ENCODE measurements at places on chromosomes 1 and 21.

- DNase-seq: no peak
Measured at GRCh38 chr21:23968722-23969647, 1638.3 kb downstream of the MRPL39 start.

DNA sequence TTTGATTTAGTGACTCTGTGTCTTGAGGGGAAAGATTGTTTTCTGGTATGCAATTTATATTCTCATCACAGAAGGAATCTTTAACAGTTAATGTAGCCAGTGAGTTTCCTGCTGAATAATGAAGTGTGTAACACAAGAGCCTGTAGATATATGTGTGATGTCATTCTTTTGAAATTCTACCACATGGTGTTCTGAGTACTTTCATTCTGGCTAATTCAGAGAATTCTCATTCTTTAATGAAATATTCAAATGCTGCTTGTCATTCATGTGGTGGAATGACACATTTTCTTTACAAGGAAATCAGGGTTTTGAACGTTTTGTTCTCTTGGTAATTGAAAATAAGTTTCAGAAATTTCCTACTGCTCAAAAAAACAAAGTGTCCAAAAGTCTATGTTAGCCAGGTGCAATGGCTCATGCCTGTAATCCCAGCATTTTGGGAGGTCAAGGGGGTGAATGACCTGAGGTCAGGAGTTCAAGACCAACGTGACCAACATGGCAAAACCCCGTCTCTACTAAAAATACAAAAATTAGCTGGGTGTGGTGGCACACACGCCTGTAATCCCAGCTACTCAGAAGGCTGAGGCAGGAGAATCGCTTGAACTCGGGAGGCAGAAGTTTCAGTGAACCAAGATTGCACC, 79.6 kb downstream of the MAP3K21 start:
- no peak for DNase-seq

DNA sequence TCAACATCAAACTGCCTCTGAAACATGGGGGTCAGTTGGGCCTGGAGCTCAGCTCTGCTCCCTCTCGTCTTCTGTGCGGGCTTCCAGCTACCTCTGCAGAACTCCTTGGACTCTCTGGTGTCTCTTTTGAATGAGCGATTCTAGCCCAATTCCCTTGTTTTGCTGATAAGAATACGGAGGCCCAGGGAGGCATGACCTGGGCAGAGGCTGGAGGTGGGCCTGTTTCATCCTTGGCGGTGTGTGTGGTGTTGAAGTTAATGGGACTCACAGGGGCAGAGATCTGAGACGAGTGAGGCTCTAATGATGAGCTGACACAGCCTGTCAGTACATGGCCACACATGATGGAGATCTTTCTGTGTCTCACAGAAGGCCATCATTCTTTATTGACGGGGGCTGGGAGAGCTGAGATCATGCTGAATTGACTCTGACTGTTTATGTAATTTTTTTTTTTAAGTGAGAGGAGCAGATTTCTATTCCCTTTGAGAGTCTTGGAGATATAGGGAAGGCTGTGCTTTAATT, 134.5 kb downstream of the URB2 start:
- DNase-seq: no peak

DNA sequence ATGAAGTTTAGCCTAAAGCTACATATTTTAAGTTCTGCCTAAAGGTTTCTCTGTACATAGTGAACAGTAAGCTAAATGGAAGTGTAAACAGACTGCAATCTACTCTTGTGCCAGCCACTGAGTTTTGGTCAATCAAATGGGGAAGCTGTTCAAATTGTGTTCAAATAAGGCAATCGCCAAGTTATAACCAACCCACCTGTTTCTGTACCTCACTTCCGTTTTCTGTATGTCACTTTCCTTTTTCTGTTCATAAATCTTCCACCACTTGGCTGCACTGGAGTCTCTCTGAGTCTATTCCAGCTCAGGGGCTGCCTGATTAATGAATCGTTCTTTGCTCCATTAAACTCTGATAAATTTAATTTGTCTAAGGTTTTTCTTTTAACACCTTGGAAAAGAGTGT, 10.8 kb upstream of the THEM4 start:
- no peak for DNase-seq

- no peak for DNase-seq
Measured at GRCh38 chr1:11494771-11495170, 15.8 kb downstream of the DISP3 start.

DNA sequence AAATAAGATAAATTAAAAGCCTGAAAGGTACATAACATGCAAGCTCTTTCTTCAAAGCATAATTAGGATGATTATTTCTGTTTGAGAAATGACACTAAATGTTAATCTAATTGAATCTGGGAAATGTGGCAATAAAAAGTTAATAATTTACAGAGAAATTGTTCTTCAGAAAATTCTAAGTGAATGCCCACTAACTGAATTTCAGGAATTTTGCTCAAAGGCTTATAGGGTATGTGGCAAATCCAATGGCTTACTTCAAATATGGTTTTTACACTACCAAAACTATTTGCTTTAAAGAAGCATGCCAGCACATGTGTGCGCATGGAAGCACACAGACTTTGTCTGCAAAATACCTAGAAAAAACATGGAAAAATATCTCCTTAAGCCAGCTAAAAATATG, 186.6 kb upstream of the FOXD3 start:
- DNase-seq: no peak

GRCh38 chr1:185804206-185804605, 70.0 kb downstream of the HMCN1 start:
- no peak for DNase-seq

DNA sequence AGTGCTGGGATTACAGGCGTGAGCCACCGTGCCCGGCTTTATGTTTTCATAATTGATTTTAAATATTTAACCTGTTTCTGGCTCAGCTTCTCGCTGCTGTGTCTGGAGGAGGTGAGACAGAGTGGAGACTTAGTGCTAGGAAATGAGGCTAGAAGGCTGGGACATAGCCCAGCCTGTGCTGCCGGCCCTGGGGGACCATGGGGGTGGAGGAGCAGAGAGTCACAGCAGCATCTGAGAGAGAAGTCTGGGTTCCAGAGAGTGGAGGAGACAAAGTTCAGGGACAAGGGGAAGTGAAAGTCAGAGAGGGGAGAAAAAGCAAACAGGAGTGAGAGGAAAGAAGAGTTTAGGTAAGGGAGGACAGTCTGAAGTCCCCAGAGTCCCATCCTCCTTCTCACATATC, 71.9 kb downstream of the LHX9 start:
- no peak for DNase-seq

DNA sequence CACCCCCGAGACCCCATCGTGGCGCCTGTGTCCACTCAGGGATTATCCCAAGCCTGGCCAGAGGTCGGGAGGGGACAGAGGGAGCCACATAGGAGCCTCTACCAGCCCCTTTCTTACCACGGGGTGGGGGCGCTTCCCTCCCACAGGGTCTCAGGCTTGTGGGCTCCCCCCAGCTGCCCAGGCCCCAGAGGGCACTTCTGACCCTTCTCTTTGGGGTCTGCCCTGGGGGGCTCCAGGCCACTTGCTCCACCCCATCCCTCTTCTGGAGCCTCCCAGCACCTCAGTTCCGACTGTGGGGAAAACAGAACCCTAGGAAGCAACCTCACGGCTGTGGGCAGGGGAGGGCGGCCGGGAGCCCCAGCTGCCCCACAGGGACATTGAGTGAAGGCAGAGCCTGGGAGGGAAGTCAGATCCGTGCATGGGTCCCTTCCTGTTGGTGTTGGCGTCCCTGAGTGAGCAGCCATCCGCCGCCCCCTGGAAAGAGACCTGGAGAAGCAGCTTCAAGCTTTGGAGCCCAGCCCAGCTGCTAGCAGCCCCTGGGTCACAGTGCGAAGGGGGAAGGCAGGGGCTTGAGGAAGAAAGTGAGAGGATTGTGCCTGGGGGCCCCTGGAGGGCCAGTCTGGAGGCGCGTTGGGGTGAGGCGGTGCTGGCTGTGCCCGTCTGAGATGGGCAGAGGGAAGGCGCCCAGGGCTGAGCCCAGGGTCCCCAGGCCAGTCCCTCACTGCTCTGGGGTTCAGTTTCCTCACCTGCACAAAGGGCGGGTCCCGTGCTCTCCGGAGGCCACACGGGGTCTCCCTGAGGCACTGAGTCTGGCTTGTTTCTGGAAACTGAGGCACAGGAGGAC, 22.1 kb downstream of the RRP1 start:
- no peak for DNase-seq

DNA sequence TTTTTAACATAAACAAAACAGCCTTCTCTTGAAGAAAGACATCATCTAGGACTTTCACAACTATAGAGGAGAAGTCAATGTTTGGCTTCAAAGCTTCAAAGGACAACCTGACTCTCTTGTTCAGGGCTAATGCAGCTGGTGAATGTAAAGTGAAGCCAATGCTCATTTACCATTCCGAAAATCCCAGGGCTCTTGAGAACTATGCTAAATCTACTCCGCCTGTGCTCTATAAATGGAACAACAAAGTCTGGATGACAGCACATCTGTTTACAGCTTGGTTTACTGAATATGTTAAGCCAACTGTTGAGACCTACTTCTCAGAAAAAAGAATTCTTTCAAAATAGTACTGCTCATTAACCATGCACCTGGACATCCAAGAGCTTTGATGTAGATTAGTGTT, 259.8 kb upstream of the NR5A2 start:
- no peak for DNase-seq

DNA sequence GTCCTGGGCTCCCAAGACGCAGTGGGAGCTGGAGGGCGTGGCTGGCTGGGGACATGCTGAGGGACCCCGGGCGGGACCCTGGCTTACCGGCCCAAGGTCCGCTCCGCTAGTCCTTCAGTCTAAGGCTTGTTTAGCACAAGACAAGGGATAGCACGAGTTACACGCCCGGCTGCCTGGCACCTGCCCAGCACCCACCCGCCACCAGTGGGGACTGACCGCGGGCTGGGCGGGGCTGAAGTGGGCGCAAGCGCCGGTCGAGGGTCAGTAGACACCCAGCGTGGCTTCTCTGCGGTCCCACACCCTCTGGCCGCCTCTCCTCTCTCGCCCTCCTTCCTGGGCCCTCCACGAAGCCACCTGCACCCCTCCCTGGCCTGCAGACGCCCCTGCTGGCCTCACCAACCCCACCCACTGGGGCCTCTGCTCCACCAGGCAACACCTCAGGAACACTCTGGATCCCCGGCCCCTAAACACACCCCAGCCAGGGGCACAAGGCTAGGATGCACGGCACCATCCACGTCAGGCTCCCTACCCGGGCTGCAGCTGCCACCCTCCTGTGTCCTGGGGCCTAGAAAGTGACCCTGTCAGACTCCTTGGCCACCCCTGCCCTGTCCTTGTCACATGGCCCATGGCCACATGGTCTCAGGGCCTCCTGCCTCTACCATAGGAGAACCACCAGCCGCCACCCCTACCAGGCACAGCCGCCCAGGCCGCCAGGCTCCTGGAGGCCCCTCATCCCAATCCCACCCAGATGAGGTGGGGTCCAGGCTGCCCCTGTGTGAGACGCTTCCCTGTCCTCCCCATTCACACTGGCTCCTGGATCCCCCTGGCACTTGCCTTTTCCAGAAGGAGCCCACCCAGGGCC, 6.1 kb downstream of the TAS1R3 start:
- DNase-seq: no peak

DNA sequence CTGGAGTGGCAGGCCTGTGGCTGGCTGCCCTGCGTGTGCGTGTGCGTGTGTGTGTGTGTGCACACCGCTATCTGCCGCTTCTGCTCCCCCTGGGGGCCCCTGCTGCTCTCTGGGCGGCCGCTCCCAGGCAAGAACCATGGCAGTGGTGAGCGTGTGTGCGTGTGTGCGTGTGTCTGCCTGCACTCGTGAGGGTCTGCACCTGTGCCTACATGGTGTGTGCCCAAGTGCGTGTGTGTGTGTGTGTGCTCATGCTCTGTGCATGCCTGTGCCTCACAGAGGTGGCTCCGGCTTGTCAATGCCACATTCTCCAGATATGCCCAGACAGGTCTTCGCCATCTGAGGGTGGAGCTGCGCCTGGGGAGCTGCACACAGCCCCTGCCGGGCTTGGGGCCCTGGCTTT, 18.7 kb upstream of the PEX10 start:
- no peak for DNase-seq

DNA sequence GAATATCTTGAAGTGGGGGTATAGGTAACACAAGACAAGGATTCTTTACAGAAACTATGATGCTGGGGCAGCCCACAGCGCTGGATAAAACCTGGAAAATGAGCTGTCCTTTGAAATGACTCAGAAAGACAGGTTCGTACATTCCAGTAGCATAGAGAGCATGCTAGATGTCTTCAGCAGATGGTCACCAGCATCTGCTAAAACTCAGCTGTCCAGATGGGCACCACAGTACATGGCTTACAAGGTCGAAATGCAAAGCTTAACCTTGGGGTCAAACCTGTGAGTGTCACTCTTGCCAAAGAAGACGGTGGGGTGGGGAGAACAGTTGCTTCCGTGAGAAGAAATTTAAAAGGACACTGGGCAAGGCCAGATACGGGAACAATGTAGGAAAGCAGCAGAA, 41.3 kb upstream of the TRIM45 start:
- no peak for DNase-seq

DNA sequence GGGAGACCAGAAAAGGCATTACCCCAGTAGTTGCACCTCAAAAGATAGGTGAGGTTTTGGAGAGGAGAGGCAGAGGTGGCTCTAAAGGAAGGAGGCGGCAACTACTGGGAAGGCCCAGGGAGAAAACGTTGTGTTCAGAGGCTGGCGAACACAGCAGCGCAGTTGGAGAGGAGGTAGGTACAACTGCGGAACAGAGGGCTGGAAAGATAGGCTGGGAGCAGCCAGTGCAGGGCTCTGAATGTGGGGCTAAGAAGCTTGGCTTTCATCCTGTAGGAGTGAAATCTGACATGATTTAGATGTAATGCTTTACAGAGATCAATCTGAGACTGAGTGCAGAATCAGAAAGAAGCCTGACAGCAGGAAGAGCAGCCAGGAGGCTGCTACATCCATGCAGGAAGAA, 13.0 kb downstream of the RIMS3 start:
- no peak for DNase-seq

DNA sequence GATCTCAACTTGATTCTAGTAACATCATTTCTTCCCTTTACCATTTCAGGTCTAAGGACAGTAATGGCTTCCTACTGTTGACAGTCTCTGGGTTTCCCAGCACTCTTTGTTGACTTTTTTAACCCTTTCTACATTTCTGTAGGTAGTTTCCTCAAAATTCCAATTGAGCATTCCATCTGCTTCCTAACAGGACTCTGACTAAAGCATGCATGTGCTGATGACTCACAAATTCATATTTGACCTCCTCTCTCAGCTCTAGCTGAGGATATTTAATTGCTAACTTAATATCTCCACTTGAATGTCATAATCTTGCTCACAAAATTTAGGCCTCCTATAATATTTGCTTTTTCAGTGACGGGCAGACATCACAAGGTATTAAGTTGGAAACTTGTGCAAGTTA, 93.3 kb upstream of the ZNHIT6 start:
- DNase-seq: no peak
